ENCODE measurements at places on chromosomes 13 and 19. TPM values are rescaled to one million over a fixed set of nuclear protein-coding genes. Genes with fewer than 3 reads are reported as not detected.

The CLEC4M gene
- total RNA-seq = not detected

The SYNGR4 gene
- total RNA-seq = not detected

The ZNF573 gene
- 6.8 TPM for total RNA-seq

The RASIP1 gene
- total RNA-seq = 11.4 TPM

The CLDN10 gene
- 0.36 TPM for total RNA-seq

The RAVER1 gene
- 10.0 TPM for total RNA-seq

The ZNF554 gene
- total RNA-seq = 3.3 TPM

The SHISA7 gene
- total RNA-seq = 0.28 TPM

The IZUMO2 gene
- total RNA-seq = not detected

The RYR1 gene
- 0.71 TPM for total RNA-seq

The POLR2I gene
- total RNA-seq = 39.9 TPM

The CCDC70 gene
- not detected for total RNA-seq

The PLIN4 gene
- total RNA-seq = 58.5 TPM

The ZNF888 gene
- total RNA-seq = 3.9 TPM

The ZNF880 gene
- 21.6 TPM for total RNA-seq

The MYO16 gene
- 0.27 TPM for total RNA-seq

The MUC16 gene
- total RNA-seq = not detected

The CXCL17 gene
- not detected for total RNA-seq

The HRC gene
- total RNA-seq = 1.1 TPM

The CARM1 gene
- total RNA-seq = 24.9 TPM

The SLC1A5 gene
- 21.8 TPM for total RNA-seq

The ARHGAP45 gene
- total RNA-seq = 15.0 TPM

The PROZ gene
- not detected for total RNA-seq

The FCGBP gene
- 7.5 TPM for total RNA-seq

The DAND5 gene
- total RNA-seq = 2.0 TPM

The ZNF345 gene
- total RNA-seq = 5.9 TPM

The KLK13 gene
- total RNA-seq = not detected

The BSPH1 gene
- total RNA-seq = not detected

The SMARCA4 gene
- total RNA-seq = 51.0 TPM

The CEACAM4 gene
- 1.9 TPM for total RNA-seq

The LSR gene
- 1.3 TPM for total RNA-seq

The GGACT gene
- 2.1 TPM for total RNA-seq

The IGFL2 gene
- total RNA-seq = 1.8 TPM

The HS6ST3 gene
- 0.33 TPM for total RNA-seq

The ZNF480 gene
- 7.6 TPM for total RNA-seq
